Upper lobe of right lung (tissue), 1 donor: ENCODE measurements at places on chromosomes 5 and 9.

GRCh38 chr5:163424836-163425235, 12.6 kb upstream of the CCNG1 start:
- no peak for DNase-seq

GRCh38 chr5:52893105-52893504, 96.0 kb upstream of the ITGA2 start:
- DNase-seq = no peak

DNA sequence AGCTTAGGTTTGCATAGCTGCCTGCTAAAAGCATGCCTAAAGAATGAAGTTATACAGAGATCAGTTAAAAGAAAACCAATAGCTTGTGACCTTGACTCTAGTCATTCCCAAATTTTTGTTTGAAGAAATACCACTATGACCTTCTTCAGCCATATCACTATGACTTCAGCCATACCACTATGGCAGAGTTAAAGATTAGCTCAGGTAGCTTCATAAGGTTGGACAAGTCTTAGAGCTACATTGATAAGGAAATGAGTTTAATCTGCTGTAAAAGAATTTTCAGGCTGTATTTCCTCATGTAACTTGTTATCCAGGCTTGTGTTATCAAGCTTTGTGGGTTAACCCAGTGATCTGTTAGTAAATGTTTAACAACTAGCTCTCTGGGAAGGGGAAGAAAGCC, 30.7 kb downstream of the C6 start:
- DNase-seq = no peak

DNA sequence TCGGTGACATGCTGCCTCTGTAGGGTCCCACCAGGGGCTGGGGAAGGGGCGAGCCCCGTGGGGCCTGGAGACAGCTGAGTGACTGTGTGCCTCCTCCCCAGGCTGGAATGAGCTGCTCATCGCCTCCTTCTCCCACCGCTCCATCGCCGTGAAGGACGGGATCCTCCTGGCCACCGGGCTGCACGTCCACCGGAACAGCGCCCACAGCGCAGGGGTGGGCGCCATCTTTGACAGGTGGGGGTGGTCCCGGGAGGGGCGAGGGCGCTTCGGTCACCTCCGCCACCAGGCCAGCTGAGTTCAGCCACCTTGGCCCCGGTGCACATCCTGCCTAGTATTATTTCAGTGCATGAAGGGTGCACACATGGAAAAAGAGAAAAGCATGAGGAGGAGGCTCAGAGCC, 102.8 kb downstream of the RXRA start:
- DNase-seq = no peak

DNA sequence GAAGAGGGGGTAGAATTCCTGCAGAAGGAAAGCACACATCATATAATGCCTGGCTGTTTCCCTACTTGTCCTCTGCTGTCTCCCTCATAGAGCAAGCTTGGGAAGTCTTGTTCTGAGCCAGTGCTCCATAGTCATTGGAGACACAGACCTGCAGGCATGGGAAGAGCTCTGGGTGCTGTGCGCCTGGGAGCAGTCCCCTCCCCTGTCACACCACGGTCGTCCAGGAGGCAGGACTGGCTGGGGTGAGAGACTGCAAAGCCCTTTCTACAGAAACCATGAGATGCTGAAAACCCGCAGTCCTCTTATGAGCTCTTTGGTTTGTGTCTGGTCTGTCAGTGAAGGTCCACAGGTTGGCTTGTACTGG, 64.6 kb downstream of the GPR21 start:
- DNase-seq = no peak

DNA sequence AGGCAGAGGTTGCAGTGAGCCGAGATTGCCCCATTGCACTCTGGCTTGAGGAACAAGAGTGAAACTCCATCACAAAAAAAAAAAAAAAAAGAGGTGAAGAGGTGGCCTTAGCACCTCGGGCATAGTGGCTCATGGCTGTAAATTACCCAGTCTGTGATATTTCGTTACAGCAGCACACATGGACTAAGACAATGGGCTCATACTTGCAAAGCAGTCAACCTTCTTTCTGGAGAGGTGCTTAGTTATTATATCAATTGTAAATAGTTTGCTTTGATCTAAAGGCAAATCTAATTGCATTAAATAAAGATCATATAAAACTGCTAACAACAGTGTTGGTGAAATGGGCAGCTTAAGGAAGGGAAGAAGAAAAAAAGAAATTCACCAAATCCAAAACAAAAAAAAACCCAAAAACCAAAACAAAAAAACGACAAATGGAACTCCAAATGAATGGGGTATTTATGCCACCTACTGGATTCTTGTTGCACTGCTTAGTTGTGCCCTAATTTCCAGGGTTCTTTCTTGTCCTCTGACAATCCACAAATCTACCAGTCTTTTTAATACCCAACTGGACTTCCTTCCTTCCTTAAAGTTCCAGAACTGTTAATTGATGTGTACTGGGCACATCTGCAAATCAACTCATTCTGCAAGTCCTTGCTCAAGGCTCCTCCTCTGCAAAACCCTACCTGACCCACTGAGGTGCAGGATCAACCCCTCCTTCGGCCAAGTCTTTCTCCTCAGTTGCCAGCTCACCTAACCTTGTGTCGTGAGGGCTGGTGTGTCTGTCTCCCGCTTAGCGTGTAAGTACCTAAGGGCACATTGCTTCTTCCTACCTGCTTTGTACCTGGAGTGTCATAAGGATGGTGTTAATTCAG, 35.0 kb upstream of the DMRT1 start:
- DNase-seq = no peak

DNA sequence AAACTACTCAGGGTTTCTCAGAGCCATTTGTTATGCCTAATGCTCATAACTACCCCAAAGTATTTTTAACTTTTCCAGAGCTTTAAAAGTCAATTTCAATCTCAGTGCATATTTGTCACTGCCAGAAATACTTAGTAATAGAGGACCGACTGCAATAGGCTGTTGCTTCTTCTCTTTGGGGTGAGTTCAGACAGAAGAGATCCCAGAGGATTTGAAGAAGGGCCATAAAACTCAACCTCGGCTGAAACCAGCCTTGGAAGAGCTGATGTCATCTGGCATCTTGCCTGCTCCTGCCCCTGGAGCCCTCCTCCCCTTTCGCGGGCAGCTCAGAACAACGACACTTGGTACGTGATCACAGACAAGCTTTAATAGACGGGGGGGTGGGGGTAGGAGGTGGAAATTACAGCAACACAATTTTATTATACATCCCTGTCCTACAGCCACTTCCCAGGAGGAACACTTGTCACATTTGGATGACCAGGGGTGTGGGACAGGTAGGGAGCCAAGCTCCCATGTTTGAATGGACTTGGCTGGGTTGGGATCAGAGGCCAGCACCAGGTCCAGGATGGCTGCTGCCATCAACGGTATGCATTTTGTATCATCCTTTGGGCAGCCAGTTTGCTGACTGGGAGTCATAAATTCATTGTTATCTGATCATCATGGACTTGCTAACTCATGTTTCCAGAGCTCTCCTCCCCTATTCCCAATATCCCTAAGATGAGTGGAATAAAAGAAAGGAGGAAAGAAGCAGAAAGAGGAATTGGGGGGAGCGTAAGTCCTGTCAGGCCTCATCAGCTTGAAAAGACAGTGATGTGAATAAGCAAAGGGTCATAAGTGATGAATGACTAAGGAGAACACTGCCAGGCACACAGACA, 186.6 kb upstream of the PANK3 start:
- DNase-seq = no peak

- no peak for DNase-seq
Measured at GRCh38 chr5:156096259-156096658, 230.7 kb upstream of the SGCD start.
